ENCODE measurements at places on chromosomes 3 and 15. TPM values are rescaled to one million over a fixed set of nuclear protein-coding genes. Genes with fewer than 3 reads are reported as not detected.

TRPM1 gene
- polyA plus RNA-seq: not detected

IL17RD gene
- 0.60 TPM for polyA plus RNA-seq

DNA sequence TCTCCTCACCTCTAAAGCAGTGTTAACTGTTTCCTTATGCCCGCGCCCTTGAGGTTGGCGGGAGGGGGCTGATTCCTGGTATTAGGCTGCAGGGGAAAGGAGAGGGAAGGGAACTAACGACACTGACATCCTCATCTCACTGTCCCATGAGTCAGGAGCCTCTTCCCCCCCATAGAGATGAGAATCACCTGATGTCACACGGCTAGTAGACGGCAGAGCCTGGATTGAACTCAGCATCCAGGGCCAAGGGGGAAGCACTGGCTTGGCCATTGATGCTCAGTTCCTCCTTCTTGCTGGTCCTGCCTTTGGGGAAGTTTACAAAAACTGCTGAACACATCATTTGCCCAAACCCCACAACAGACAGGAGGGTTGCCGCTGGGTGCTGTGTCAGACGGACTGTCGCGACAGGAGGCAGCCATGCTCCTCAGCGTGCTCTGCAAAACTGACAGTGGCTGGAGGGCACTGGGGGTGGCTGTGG is 38.5 kb downstream of the IDH2 start:
- DNase-seq: no peak

ABI3BP gene
- polyA plus RNA-seq: 17.5 TPM

- DNase-seq: no peak
These were observed 1298.5 kb downstream of the ROBO2 start for GRCh38 chr3:78338405-78338804.

- DNase-seq: peak; percentile 47
These were observed 21.0 kb upstream of the HACD2 start for GRCh38 chr3:123605789-123606234.

ALG1L2 gene
- polyA plus RNA-seq: not detected

DNA sequence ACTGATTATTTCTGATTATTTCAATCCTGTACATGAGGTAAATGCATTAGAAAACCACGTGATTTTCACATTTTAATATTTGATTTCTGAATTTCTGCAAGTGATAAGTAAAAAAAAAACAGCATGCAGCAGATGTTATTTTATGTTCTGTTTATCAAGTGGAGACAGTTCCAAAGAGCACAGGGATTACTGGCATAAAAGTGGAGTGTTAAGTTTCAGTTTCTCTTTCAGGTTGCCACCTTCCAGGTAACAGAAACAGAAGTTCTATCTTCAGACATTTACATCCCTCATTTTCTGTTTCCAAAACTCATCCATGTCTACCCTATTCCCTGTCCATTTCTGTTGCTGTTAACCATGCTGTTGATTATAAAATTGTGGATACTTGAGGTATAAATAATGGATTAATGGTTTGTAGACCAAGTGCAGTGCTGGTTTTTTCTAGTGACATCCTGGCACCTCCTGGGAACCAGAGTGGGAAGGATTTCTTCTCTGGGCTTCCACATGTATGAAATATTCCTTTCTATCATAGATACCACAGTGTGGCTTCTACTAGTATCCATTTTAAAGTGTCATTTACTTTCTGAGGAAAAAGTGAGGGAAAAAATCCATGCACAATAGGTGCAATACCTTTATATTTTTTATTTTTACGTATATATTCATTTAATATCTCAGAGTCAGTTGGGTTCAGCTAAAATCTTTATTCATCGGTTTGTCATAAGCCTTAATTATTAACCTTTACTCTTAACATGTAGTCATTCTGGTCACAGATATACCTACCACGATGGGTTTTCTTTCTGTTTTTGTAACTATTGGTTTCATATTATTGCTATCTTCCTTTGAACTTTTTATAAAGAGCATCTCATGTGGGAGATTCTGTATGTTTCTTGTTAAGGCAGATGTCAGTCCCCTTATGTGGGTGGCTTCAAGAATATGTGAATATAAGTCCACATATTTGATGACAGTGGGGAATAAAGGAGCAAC is 1010.0 kb downstream of the SQOR start:
- no peak for DNase-seq

DNA sequence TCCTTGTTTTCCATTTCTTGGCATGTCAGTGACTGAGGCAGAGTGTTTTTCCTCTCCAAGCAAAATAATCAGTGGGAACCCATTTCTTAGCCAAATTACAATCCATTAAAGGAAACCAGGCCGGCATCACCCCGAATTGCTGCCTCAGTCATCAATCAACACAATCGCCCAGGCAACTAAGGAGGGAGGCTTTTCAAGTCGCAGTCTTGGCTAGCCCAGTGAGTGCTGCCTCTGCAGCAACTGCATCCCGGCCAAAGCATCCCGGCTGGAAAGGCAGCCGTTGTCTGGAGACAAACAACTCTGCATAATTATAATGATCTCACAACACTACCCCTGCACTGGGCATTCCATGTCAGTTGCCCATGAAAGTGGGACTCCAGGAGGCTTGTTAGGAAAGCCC is 213.5 kb upstream of the PRICKLE2 start:
- DNase-seq: no peak

DNA sequence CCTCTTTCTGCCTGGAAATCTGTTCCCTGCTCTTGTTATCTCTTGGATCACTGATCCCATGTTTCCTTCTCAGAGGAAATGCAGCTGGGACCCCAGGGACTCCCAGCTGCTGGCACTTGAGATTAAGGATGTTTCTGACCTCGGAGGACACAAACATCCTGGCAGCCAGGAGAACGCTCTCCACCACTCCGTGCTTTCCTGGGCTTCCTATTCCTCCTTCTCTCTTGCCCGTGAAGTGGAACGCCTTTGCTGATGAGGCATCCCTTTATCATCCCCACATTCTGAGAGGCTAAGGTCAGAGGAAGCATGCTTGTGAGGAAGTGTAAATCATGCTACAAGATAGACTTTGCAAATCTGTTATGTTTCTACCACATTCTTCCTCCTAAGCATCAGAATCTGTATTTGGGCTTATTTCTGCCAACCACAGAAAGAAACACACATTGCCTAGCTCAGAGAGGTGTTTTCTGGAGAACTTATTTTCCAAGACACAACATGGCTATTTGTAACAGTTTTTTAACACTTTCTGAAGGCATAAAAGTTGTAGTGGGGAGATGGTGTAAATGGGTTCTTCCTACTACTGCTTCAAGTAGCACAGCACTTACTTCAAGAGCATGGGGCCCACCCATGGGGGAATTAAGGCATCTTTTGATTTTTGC is 25.6 kb upstream of the LDHAL6B start:
- DNase-seq: peak; percentile 73

GASK1A gene
- polyA plus RNA-seq: 0.14 TPM

DNA sequence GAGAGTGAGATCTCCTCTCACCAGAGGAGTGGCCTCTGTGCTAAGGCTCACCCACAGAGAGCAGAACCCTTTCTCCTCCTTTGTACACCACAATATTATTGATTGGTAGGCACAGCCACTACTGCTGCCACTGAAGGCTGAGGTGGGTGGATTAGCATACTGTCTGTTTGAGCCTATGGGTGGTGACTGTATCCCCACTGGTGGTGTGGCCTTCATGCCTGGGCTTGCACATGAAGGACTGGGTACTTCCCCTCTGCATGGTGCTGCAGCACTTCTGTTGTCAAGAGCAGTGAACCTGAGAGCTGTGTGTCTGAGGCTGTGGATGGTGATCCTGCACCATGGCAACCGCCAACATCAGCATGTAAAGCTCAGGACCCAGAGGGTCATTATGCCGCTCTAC is 35.7 kb upstream of the NECTIN3 start:
- no peak for DNase-seq

DNA sequence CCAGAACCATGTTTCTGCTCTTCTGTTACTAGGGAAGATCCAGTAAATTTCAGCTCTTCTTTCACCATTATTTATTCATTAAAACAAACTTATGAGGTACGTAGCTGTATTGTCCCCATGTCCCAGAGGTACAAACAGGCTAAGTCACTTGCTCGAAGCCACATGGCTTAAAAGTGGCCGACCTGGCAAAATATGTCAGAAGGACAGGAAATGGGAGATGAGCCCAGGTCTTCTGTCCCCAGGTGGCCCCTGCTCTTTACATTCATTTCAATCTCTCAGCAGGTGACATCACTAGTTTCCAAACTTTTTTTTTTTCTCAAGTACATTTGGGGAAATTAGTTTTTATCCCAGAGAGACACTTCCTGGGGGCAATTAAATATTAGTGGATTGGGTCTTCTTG is 34.1 kb upstream of the LPP start:
- DNase-seq: no peak

DNA sequence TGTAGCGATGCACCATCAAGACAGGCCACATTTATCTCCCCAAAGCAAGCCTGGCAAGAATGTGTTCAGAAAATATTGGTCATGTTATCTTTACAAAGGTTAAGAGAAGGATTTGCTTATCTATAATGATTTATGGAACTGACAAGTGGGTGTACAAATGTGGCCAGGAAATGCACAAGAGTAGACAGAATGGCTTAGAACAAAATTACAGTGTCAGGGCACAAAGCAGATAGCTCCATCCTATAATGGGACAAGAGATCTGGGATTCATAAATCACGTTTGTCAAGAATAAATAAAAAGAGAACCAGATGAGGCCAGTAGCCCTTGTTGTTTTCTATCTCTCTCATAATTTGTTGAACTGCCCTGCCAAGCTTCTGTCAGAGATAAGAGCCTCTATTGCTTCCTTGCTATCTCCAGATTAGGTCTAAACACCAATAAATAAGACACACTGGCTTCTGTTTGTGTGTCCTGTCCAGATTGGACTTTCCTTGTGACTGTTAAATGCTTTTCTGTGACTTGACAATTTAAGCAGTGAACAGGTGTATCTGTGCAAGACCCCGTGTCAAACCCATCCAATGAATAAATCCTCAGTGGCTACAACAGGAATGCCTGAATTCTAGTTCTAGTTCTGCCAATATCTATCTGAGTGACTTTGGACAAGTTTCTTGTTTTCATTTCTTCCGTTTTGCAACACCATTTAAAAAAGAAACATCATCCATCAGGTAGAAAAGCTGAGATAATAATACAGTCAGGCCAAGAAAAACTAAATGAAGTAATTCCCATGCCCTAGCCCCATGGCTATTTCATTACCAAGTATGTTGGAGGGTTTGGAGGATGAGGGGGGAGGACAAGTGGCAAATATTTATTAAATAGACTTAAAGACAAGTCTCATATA is 157.2 kb downstream of the DCLK3 start:
- peak; percentile 96 for DNase-seq

GRCh38 chr3:77303955-77304699 is 264.2 kb downstream of the ROBO2 start:
- DNase-seq: no peak

ILDR1 gene
- not detected for polyA plus RNA-seq

DNA sequence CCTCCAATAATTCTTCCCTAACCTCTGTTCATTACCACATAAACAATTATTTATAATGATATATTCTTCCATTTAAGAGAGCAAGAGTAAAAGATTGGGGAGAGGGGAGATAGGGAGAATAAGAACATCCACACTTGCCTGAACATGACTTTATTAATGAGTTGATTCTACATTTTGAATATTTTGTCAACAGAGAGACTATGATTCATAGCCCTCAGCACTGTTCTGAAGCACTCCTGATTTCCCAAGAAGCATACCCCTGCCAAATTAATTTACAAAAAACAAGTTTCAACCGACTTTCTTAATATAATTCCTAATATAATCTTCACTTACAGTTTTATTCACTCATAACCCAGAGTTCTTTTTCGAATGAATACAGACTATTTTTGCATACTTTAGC is 828.8 kb downstream of the ROBO2 start:
- no peak for DNase-seq

DNA sequence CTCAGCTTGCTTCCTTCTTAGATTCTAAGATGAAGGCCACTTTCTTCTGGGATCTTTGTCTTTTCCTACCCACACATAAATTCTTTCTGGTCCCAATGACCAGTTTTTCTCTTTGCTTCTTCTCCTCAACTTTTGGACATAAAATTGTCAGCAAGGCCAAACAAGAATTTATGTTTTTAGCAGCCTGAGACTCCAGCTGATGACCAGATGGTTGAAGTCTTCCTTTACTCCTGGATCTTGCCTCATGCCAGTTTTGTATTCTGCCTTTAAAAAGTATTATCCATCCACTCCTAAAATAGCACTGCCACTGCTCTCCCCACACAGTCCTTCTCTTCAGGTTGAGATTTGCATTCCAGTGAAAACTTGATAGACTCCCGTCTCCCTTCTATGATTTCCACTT is 236.0 kb downstream of the VPS13C start:
- no peak for DNase-seq

SEMA7A gene
- polyA plus RNA-seq: 18.5 TPM

- no peak for DNase-seq
These were observed 294.1 kb downstream of the NTRK3 start for GRCh38 chr15:87962428-87962827.

GRCh38 chr3:153658136-153658535 is 463.1 kb upstream of the ARHGEF26 start:
- no peak for DNase-seq

- DNase-seq: no peak
These were observed 192.9 kb upstream of the SLITRK3 start for GRCh38 chr3:165389064-165389463.

- no peak for DNase-seq
These were observed 85.0 kb downstream of the CCNL1 start for GRCh38 chr3:157074981-157075380.

LDHAL6B gene
- polyA plus RNA-seq: not detected

DNA sequence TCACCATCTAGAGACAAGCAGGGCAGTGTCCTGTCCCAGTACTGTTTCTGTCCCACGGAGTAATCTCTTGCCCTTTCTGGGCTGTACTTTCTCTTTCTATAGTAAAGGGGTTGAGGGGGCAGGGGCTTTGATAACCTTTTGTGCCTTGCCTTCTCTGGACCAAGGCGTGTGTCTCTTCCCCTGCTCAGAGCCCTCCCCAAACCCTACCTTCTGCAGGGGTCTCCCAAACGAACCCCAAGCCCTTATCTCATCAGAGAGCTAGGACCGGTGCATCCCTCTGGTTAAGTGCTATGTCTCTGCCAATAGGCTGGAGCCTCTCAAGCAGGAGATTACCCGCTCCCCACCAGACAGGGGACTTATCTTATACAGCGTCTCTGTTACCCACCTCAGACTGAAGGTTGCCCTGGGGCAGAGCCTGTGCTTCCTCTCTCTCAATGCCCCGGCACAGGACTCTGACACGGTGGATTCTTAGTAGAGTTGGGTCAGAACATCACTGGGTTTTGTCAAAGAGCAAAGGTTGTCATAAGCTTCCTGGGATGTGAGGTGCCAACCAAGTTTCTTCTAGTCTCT is 2.9 kb downstream of the PLEKHO2 start:
- DNase-seq: no peak

FGF7 gene
- 61.5 TPM for polyA plus RNA-seq
